ENCODE measurements at places on chromosomes 3 and 15.

DNA sequence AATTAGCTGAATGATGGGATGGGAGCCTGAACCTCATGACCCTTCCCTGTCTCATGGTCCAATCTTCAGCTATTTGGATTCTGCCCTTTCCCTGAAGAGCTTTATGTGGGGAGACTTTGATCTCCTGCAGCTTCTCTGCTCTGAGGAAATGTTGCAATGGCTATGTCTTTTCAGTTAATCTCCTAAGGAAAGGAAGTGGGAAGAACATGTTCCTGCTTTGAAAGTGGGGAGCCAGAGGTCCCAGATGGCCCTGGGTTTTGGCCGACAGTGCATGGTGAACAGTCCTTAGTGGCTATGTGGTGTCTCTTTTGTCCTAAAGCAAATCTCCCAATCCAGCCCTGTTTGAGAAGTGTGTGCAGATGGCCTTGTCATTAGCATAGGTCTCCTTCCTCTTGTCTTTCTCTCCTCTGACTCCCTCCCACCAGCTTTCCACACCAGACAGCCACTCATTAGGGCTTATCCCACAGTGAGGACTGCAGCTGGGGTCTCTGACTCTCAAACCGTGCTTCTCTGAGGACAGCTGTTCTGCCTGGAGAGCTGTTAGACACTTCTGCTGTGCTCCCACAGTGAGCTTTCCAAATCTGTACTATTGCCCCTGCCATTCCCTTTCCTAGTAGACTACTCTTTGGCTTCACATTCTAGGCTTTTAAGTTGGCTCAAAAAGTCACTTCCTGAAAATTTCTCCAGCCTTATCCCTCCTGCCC lies 365.8 kb upstream of the UMPS start:
- no peak for DNase-seq

- no peak for DNase-seq
Measured at GRCh38 chr3:182268711-182269110, 524.6 kb upstream of the ATP11B start.

- DNase-seq, result no peak
Measured at GRCh38 chr15:48581219-48581618, 64.3 kb downstream of the FBN1 start.

GRCh38 chr15:48505067-48505466 lies 140.4 kb downstream of the FBN1 start:
- DNase-seq, result no peak

DNA sequence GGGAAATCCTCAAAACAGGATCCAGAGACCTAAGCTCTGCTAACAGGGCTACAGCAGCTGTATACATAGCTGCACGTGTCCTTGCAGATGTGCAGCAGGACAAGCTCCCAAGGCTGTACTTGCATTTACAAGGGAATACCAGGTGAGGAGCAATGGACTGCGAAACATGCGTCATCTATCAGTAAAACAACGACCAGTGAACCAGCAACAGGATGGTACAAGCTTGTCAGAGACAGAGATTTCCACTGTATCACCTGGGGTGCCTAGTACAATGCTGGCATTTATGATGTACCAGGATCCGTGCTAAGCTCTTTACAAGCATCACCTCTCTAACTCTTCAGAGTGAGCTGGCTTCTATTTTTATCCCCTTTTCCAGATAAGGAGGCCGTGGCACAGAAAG lies 227.3 kb downstream of the FOXP1 start:
- no peak for DNase-seq
